ENCODE measurements at places on chromosomes 2 and 18.

GRCh38 chr2:68943581-68944568 is 8.8 kb downstream of the GKN2 start:
- DNase-seq: no peak

GRCh38 chr2:59874971-59875755 is 678.3 kb downstream of the BCL11A start:
- DNase-seq: no peak

- DNase-seq: no peak
Observed at GRCh38 chr18:79735071-79735980, 55.7 kb downstream of the CTDP1 start.

DNA sequence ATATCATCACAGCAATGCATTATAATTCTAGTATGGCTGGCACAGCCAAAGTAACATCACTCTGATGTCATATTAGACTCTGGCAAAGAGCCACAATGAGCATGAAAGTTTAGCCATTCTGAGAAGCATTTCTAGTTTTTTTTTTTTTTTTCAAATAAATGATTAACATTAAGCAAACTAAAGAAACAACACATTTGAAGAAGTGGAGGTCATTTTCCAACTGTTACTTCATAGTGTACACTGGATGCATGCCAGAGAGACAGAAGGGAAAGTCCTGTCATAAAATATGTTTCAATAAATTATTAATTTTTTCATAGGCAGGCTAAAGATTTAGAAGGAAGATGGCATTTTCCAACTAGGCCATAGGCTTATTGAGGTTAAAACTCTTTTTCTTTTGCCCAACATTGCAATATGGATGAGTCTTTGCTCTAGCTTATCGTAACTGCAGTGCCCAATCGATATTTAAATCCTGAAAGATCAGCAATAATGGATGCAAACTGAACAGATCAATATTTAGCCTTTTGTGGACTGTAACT is 1630.4 kb upstream of the ACVR2A start:
- no peak for DNase-seq

GRCh38 chr2:43293744-43294695 is 67.6 kb upstream of the ZFP36L2 start:
- DNase-seq: no peak

DNA sequence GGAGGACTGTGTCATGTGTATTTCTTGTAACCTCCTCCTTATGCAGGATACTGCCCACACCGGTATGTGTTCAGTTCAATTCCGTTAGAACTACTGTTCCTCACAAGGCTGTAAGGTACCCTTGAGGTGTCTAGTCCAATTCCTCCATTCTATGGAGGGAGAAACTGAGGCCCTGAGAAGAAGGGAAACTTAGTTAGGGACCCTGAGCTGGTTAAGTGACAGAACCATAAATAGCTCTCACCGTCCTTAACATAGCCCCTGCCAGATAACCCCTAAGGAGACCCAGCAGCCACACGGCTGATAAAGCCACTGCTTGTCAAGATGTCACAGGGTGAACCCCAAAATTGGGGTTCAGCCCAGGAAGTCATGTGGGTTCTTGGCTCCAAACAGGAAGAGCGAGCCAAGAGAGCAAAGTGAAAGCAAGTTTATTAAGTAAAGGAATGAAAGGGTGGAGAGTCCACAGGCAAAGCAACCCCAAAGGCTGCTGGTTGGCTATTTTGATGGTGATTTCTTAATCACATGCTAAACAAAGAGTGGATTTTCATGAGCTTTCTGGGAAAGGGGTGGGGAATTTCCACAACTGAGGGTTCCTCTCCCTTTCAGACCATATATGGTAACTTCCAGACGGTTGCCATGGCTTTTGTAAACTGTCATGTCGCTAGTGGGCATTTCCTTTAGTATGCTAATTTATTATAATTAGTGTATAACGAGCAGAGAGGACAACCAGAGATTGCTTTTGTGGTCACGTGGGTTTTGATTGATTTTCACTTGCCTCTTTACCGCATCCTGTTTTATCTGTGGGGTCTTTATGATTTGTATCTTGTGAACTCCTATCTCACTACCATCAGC is 83.4 kb upstream of the RTN4 start:
- no peak for DNase-seq

- DNase-seq: no peak
Observed at GRCh38 chr2:201208563-201209252, 25.8 kb downstream of the CASP10 start.

GRCh38 chr2:45886171-45886663 is 234.7 kb downstream of the PRKCE start:
- no peak for DNase-seq

- DNase-seq: no peak
Observed at GRCh38 chr18:62999392-62999791, 284.1 kb downstream of the PHLPP1 start.

DNA sequence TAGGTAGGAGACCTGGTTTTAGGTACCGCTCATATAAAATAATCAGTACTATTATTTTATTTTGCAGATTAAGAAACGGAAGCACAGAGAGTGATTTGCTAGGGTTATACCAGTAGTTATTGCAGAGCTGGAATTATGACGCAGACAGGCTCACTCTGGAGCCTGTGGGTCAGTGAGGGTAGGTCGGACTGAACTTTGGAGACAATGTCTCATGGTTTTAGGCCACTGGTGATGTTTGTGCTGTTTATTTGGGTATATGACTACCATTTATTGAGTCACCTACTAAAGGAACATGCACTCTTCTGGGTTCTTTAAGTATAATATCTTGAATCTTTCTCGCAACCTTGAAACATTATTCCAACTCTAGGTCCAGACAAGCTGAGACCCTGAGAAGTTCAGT is 33.5 kb upstream of the IL1R1 start:
- no peak for DNase-seq

DNA sequence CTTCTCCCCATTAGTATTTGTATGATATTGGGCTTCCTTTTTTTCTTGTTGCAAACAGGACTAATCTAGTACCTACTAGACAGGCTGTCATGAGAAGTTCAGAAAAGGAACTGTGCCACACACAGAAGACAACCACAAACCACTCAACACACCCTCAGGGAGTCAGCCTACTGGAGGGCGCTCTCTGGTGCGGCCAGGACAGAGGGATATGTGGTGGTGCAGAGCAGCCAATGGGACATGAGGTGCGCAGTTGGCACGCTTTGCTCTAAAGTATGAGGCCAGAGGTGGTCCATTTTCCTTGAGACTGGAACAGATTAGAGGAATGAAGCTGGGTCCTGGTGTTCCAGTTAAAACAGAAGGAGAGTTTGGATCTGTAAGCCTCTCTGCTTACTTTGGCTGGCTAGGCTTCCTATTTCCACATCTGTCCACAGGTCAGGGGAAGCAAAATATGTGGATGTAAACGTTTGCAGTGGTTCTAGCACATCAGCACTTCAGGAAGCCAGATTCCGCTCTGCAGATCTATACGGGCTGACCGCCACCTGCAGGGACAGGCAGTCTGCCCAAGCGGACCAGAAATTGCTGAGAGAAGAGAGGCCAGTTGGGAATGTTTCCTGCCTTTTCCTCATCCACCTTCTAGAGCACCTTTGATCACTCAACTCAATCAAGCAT is 114.1 kb downstream of the GFPT1 start:
- no peak for DNase-seq

DNA sequence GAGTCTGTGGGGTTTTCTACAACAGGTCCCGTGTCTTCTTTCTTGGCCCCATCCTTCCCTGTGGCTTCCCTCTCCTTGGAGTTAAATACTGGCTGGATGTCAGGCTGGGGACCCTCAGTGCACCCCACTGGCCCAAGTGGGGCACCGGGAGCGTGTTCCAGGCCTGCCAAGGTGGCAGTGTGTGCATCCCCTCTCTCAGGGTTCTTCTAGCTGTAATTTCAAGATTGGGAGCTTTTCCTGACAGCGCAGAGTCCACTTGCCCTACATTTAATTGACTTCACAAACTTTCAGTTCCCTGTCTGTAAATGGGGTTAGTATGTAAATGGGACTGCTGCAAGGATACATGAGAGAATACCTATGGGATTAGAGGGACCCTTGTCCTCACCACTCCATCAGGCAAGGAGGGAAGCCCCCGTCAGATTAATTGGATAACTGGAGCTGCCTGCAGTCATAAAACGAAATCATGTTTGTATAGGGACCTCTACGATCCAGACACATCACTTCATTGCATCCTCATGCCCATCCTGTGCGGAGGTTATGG is 66.6 kb downstream of the IL1R2 start:
- DNase-seq: no peak

DNA sequence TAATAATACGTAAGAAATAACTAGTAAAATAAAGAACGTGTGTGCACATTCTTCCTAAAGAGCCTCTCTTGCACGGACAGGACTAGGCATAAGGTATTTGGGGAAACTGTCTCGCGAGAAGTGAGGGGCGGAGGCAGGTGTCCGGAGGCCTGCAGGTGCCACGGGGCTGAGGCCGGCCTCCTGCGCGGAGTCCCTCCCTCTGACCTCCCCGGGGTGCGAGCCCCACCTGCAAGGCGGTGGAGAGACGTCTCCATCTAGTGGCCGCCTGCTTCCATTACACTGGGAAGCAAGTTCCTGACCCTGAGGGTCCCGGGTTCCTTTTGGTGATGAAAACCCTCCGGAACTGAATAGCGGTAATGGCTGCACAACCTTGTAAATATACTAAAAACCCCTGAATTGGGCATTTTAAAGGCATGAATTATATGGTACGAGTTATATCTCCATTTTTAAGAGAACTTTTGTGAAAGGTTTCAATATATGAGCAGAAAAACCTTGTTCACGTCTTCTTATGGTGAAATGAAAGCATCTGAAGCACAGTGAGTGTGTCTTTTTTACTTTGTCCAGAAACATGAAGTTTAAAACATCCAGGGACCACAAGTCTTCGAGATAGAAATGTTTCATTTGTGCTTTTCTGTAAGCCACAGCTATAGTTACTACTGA is 35.5 kb upstream of the CTDP1 start:
- DNase-seq: no peak

DNA sequence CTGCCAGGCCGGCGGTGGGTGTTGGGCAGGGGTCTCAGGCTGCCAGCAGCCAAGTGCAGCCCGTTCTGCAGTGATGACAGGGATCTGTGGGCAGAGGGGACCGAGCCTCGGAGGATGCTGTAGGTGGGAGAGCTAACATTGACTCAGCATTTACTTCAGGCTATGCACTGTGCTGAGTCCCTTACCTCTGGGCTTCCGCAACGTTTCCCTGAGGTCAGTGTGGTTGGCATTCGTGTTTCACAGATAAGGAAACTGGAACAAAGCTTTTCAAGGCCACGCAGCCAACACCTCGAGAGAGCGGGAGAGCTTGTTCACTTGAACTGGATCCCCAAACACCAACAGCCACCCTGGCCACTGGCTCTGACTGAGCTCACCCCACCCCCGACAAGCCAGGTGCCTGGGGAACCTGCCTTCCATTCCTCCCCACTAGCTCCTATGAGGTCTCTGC is 839 bp upstream of the GPR148 start:
- no peak for DNase-seq

DNA sequence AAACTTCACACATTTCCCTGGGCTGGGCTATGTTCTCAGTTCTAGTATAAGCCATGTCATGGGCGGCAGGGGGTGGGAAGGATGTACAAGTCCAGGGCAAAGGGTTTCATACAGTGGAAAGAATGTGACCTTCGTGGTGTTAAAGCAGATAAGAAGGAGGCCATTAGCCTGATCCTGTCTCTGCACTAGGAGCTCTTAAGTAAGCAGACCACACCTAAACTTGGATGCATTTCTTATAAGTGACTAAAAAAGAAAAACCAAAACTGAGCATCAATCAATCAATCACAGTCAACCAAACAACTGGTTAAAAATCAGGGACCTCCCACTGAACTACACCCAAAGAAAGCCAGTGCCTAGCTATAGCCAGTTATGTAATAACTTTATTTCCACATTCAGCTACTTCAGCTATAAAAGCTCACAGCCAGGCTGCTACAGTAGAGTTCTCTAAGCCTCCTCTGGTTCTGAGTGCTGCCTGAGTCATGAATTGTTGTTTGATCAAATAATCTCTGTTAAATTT is 46.8 kb upstream of the RIOK3 start:
- no peak for DNase-seq
